ENCODE measurements at places on chromosomes 4 and X. TPM values are rescaled to one million over a fixed set of nuclear protein-coding genes. Genes with fewer than 3 reads are reported as not detected.

- no peak for DNase-seq
Observed at GRCh38 chr4:23730998-23731397, 158.8 kb downstream of the PPARGC1A start.

DNA sequence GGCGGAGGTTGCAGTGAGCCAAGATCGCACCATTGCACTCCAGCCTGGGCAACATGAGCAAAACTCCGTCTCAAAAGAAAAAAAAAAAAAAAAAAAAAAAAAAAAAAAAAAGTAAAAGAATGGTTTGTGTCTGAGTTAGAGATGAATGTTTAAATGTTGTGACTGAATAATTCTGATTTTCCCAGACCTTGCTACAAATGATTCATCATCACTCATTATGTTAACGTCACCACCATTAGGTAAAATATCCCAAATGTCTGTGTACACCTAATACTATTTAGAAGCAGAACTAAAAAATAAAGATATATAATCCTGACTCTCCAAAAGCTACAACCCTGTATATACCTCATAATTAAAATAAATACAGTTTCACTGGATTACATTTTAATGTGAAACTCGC is 70.8 kb downstream of the HHIP start:
- peak; percentile 58 for DNase-seq

GRCh38 chrX:42127563-42127962 is 204.2 kb upstream of the CASK start:
- no peak for DNase-seq

DNA sequence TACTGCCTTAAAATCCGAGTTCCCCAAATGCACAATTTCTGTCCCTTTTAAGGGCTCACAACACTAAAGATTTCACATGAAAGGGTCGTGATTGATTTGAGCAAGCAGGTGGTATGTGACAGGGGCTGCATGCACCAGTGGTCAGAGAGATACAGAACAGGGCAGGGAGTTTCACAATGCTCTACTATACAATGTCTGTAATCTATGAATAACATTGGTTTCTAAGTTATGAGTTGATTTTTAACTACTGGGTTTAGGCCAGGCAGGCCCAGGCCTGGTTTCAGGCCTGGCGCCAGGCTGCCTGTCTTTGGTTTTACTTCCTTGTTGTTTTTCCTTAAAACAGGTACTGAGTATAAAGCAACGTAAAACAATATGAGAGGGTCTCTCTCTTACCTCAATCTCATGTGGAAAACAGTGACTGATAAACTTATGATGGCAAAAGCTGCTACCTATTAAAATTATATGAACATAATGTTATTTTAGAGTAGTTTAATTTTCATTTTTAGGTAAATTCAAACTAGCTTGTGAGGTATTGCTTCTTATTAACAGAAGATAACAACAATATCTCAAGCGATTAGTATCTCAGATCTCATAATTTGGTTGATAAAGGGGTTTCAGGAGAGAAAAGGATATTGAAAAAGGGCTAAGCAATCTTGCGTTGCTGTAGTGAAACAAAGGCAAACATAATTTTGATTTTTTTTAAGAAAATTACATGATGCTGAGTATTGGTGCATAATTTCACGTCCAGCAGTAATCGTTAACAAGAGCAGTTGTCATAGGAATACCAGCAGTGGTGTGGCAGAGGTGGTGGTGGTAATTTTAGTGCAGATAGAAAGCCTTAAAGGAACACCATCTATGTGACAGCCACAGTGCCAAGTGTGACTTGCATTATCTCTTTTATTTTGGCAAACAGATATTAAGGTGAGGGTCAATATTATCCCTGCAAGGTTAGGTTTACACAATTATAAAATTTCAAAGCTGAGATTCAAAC is 944.4 kb upstream of the GRID2 start:
- DNase-seq, result no peak

Gene MAGEB1
- not detected for total RNA-seq

Gene UGT2B15
- not detected for total RNA-seq

All from IMR-90 (cell line).